A549 treated with dexamethasone at 1 μM for 4 hours (cell line): ENCODE measurements at places on chromosomes 7 and 10. TPM values are rescaled to one million over a fixed set of nuclear protein-coding genes. Genes with fewer than 3 reads are reported as not detected.

The MSRB2 gene
- 11.0 to 12.5 TPM (median 11.5 TPM) in 5 replicates for total RNA-seq

The CD36 gene
- total RNA-seq: 0.06 to 0.15 TPM (median 0.08 TPM) in 4 of 5 replicates, not detected in the other

The SH2D4B gene
- total RNA-seq: 0.05 to 0.19 TPM (median 0.07 TPM) in 5 replicates

The AKR1D1 gene
- total RNA-seq: 0.04 to 0.08 TPM (median 0.06 TPM) in 3 of 5 replicates, not detected in the others

The CFAP70 gene
- 0.08 to 0.20 TPM (median 0.14 TPM) in 5 replicates for total RNA-seq

The OR2A12 gene
- not detected in 5 replicates for total RNA-seq

The OR6V1 gene
- total RNA-seq: not detected in 5 replicates

The TMEM184A gene
- 4.1 to 10.4 TPM (median 8.8 TPM) in 5 replicates for total RNA-seq

The TWIST1 gene
- 0.97 to 2.8 TPM (median 2.7 TPM) in 5 replicates for total RNA-seq

The DUS4L gene
- 8.5 to 10.9 TPM (median 9.7 TPM) in 5 replicates for total RNA-seq

The CLRN3 gene
- total RNA-seq: 0.07 TPM in 1 of 5 replicates, not detected in the others

The METTL27 gene
- total RNA-seq: 6.8 to 10.4 TPM (median 10.2 TPM) in 5 replicates

The OR6B1 gene
- total RNA-seq: not detected in 5 replicates

The MNX1 gene
- total RNA-seq: 2.8 to 4.8 TPM (median 4.2 TPM) in 5 replicates

The FAM180A gene
- total RNA-seq: 0.05 to 0.15 TPM (median 0.09 TPM) in 4 of 5 replicates, not detected in the other

The GJD4 gene
- 0.05 to 0.06 TPM in 2 of 5 replicates, not detected in the others for total RNA-seq

The PPP1R17 gene
- total RNA-seq: not detected in 5 replicates

The FAM25G gene
- total RNA-seq: 0.83 to 0.92 TPM in 2 of 5 replicates, not detected in the others

The MBL2 gene
- not detected in 5 replicates for total RNA-seq

The NAT16 gene
- total RNA-seq: 0.09 to 0.21 TPM (median 0.12 TPM) in 5 replicates

The MYH16 gene
- total RNA-seq: 0.25 to 0.70 TPM (median 0.40 TPM) in 5 replicates

The SLC13A1 gene
- not detected in 5 replicates for total RNA-seq

The DBF4 gene
- total RNA-seq: 25.9 to 33.5 TPM (median 30.6 TPM) in 5 replicates

The NANOS1 gene
- total RNA-seq: 2.4 to 3.6 TPM (median 3.4 TPM) in 5 replicates

The GIMAP8 gene
- not detected in 5 replicates for total RNA-seq

The GPER1 gene
- total RNA-seq: 1.0 to 1.9 TPM (median 1.5 TPM) in 5 replicates

The TRIM50 gene
- not detected in 5 replicates for total RNA-seq

The FAM24B gene
- 9.0 to 13.1 TPM (median 12.1 TPM) in 5 replicates for total RNA-seq

The POLR2J gene
- 104 to 123 TPM (median 107 TPM) in 5 replicates for total RNA-seq

The CNPY1 gene
- not detected in 5 replicates for total RNA-seq

The ZNF33A gene
- total RNA-seq: 6.5 to 9.5 TPM (median 8.3 TPM) in 5 replicates

The VPS41 gene
- 20.8 to 31.4 TPM (median 26.7 TPM) in 5 replicates for total RNA-seq
